CD8-positive, alpha-beta memory T cell (primary cell): ENCODE measurements at places on chromosomes 2 and 18. TPM values are rescaled to one million over a fixed set of nuclear protein-coding genes. Genes with fewer than 3 reads are reported as not detected.

- H3K36me3 ChIP-seq = no peaks in the 10 kb centered on the region
- DNase-seq = no peak
- no peaks in the 10 kb centered on the region for H3K4me1 ChIP-seq
Measured at GRCh38 chr2:27852691-27853090, 37.5 kb downstream of the RBKS start.

GRCh38 chr2:128314348-128315121, 4.1 kb downstream of the HS6ST1 start:
- no peak for DNase-seq
- no peaks in the 10 kb centered on the region for H3K36me3 ChIP-seq
- no peak overlapping the region for H3K4me3 ChIP-seq
- no peaks in the 10 kb centered on the region for H3K27me3 ChIP-seq
- H3K4me1 ChIP-seq = peaks cover 18% of the 10 kb centered on the region

DNA sequence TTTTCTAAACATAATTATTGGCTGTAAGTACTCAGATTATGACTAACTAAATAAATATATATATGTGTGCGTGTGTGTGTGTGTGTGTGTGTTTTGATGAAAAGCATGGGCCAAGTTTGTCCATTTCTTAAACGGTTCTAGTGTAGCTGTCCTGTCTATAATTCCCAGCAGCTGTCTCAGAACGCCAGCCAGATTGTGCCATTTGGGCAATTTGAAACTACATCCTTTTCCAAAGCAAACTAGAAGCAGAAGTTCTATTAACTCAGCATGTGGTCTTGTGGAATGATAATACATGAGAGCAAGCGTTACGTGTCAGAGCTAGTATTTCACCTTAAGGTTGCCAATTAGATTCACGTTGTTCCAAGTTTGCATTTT, 1.7 kb downstream of the ARHGAP28 start:
- no peaks in the 10 kb centered on the region for H3K36me3 ChIP-seq
- no peak for DNase-seq
- H3K4me1 ChIP-seq = no peaks in the 10 kb centered on the region
- H3K4me3 ChIP-seq = no peak overlapping the region

DNA sequence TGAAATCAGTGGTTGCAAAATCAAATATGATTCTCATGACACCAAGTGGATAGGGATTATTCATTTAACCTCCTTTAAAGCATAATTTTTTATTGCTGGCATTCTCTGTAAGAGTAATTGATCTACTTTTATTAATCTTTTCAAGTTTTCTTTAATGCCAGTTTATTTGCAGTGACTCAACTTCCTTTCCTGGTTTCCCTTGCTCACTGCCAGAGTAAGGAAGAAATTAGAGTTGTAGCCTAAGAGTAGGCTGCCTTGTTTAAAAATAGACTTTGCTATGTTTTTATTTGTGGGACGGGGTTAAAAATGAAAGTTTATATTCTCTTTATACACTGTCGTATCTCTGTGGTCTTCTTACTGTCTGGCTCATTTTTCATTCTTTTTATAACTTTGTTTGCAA, 148.6 kb downstream of the WDR7 start:
- H3K4me1 ChIP-seq = no peaks in the 10 kb centered on the region
- no peak for DNase-seq
- H3K27me3 ChIP-seq = no peaks in the 10 kb centered on the region

DNA sequence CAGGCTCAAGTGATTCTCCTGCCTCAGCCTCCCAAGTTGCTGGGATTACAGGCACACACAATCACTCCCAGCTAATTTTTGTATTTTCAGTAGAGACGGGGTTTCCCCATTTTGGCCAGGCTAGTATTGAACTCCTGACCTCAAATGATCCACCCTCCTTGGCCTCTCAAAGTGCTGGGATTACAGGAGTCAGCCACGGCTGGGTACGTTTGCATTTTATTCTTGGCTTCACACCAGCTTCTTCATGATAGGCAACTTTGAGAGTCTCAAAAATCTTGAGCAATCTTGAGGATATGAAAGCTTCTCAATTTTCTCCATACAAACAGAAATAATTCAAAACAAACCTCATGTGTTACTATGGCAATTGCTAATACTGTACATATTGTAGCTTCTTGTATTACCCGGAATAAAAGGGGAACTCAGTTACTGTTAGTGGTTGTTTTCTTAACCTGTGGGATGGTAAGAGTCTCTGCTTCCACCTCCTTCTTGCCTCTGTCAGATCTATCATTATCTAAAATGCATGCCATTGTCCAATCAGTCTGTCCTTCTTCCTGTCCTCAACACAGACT, 102.9 kb upstream of the SYT4 start:
- no peaks in the 10 kb centered on the region for H3K36me3 ChIP-seq
- no peak for DNase-seq
- no peak overlapping the region for H3K4me3 ChIP-seq
- no peak overlapping the region for H3K27ac ChIP-seq

DNA sequence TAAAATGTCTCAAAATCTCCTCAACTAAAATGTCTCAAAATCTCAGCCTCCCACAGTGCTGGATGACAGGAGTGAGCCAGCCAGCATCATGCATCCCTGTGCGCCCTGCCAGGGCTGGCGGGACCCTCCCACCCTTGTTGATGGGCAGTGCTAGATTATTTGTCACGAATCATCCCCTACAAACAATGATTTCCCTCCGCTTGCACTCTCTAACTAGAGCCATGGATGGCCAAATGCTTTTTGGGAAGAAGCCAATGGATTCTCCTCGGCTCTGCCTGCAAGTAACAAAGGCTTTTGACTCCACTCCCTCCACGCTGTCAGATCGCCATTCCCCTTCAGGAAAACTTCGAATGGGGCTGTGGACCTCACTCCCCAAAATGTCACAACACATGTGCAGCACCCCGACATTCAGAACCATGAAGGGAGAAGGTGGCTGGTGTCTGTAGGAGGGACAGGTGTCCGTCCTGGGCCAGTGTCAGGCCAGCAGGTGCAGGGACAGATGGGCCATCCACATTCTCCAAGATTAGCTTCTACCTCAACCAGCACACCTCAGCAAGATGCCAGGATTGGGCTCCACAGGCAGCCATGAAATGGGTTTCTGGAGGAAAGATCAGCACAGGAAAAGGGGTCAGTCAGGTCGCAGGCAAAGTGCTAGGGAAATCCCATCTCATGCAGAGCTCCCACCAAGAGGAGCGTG, 11.5 kb downstream of the AMER3 start:
- H3K27me3 ChIP-seq = peaks cover 6% of the 10 kb centered on the region
- no peaks in the 10 kb centered on the region for H3K36me3 ChIP-seq
- DNase-seq = no peak
- H3K4me1 ChIP-seq = no peaks in the 10 kb centered on the region
- H3K4me3 ChIP-seq = no peak overlapping the region
- no peak overlapping the region for H3K27ac ChIP-seq

GRCh38 chr2:38763228-38763627, 12.1 kb upstream of the SRSF7 start:
- H3K27me3 ChIP-seq = no peaks in the 10 kb centered on the region
- no peaks in the 10 kb centered on the region for H3K4me1 ChIP-seq
- no peak overlapping the region for H3K4me3 ChIP-seq

KCNIP3 gene
- not detected for total RNA-seq
